ENCODE measurements at places on chromosomes 4 and X. TPM values are rescaled to one million over a fixed set of nuclear protein-coding genes. Genes with fewer than 3 reads are reported as not detected.
A peak's percentile ranks its signal among the peaks of the same experiment; 100 is the strongest.

DNA sequence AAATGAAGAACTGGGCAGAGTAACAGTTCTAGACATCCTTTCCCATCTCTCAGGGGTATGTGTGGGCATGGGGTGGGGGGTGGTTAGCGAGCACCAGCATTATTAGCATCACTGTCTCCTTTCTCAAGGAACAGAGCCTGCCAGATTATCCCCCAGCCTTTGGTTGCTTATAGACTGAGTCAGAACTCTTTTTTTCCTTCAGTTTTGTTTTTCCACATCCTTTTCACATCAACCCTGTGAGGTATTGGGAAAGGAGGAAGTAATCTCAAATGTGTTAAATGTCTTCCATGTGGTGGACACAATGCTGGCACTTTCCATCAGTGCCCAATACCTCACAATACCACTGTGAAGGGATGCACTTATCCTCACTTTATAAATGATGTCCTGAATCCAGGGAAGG is 3.1 kb upstream of the FGF16 start:
- no peak for DNase-seq

DNA sequence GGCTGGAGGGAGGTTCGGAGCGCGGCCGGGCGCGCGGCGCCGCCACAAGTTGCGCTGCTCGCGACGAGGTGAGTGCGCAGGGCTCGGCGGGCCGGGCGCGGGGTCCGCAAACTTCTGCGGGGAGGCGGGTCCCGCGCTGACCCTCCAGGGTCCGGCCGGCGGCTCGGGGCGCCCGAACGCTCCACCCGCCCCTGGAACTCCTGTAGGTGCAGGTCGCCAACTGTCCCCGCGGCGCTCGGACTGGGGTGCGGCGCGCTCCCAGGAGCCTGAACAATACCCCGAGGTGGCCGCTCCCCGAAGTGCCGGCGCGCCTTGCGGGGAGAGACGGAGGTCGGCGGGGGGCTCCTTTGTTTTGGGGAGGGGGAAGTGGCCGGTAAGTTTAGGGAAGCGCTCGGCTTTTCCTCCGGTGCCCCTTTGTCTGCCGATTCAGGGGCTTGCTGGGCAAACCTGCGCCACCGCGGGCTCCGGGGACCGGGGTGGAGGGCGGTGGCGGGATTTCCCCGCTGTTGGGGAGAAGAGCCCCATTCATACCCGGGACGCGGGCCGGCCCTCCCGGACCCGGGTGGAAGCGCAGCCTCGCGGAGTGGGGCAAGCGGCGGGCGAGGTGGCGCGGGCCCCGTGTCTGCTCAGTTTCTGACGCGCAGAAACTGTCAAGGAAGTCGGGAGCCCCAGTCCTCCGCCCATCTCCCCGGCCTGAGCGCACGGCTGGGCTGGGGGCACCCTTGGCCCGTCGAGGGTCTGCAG is 694 bp downstream of the TBL1X start:
- no peak for DNase-seq

GRCh38 chrX:110331444-110332030 is 13.7 kb upstream of the AMMECR1 start:
- no peak for DNase-seq

GRCh38 chr4:134888156-134888555 is 686.6 kb upstream of the PABPC4L start:
- no peak for DNase-seq

DNA sequence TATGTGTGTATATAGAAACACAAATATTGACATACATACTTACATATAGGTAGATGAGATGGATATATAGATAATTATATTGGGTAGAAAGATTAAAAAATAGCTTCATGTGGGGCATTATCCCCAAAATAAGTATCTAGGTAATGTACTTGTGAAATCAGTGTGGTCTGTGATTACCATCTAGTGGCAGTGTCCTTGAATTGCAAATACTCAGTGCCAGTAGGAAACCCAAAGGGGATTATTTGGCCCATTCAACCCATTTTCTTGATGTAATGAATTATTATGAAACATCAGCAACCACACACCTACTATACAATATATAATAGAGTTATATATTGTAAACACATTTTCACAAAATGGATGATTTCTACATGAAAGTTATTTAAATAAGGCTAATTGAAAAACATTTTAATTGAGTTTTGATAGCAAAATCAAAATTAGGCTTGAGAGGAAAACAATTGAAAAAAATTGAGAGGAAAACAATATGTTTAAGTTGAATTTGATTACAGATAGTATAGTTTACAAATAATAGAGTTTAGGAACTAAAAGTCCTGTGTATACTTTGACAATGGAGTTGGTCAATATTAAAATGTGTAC is 389.4 kb downstream of the GALNTL6 start:
- DNase-seq: no peak

DNA sequence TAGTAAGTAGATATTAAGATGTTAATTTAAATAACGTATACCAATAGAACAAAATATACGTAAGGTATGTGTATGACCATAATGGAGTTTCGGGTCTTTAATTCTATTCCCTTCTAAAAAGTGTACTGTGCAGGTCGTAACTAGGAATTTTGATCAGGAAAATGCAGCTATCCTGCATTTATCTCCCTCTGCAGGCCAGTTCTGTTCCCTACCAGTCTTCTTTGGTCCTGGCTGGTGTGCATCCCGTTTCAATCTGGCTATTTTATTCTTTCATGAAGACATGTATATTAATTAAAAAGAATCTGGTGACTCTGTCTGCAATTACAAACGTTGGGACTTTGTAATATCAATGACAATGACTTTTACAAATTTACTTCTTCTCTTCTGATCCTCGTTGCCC is 534.1 kb upstream of the AADAT start:
- DNase-seq: no peak

GRCh38 chr4:794900-795725 is 30.8 kb downstream of the CPLX1 start:
- DNase-seq: no peak

- no peak for DNase-seq
Observed at GRCh38 chr4:23269566-23269965, 576.8 kb downstream of the GBA3 start.

GRCh38 chr4:22099896-22100295 is 151.3 kb upstream of the KCNIP4 start:
- no peak for DNase-seq

DNA sequence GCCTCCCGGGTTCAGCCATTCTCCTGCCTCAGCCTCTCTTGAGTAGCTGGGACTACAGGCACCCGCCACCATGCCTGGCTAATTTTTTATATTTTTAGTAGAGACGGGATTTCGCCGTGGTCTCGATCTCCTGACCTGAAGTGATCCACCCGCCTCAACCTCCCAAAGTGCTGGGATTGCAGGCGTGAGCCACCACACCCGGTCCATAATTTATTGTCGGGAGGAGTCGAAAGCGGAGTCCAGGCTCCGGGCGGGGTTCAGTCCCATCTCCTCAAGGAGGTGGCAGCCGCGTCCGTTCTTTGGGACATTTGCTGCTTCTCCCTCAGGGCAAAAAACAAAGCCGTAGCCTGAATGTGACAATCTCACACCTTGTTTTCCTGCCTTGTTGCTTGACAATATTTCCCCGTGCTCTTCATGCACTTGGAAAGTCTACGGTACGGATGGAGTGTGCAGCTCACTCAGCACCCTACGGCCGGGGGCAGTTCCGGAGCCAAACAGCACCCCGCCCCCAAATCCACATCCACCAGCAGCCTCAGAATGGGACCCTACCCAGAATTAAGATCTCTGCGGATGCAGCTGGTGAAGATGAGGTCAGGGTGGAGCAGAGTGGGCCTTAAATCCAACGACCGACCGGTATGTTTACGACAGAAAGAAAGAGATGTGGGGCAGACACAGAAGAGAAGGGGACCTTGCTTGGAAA is 9.6 kb downstream of the GTPBP6 start:
- DNase-seq: no peak

DNA sequence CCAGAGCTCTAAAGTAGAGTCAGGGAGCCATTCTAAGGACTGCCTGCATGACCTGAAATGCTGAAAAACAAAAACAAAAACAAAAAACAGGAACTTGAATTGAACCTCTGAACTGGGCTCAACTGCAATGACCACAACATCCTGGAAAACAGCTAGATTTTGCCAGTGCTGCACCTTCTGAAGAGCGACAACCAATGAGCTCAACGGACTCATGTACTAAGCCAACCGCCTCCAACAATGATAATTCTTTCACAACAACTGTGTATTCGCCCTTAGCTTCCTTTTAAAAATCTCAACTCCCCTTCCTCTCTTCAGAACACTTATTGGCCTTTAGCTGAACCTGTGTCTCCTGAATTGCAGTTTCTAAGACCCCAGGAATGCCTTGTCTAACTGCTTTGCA is 69.8 kb downstream of the HAUS3 start:
- no peak for DNase-seq

GRCh38 chr4:170772429-170772828 is 682.7 kb upstream of the AADAT start:
- no peak for DNase-seq

DNA sequence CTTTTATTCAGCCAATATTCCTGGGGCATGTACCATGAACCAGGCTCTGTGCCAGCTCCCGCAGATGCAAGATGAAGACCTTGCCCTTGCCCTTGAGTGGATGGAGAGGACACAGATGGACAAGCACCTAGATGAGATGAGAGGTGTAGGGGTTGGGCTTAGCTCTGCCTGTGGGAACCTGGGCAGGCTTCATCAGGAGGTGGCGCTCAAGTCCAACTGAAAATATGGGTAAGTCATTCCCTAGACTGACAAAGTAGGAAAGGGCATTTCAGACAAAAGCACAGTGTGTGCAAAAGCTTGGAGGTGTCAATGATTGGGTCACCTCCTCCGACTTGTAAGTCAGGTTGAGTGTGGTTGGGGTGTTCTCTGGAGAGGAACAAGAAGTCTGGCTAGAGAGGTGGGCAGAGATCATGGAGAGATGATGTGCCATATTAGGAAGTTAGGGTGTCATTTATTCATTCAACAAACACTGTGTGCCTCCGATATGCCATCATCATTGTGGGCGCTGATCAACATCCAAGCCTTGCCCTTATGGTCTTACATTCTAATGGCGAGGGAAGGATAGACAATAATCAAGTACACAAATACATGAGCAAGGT is 64.6 kb downstream of the ANAPC4 start:
- DNase-seq: peak; percentile 18

GRCh38 chrX:155956649-155957048 is 40.8 kb upstream of the IL9R start:
- no peak for DNase-seq

DNA sequence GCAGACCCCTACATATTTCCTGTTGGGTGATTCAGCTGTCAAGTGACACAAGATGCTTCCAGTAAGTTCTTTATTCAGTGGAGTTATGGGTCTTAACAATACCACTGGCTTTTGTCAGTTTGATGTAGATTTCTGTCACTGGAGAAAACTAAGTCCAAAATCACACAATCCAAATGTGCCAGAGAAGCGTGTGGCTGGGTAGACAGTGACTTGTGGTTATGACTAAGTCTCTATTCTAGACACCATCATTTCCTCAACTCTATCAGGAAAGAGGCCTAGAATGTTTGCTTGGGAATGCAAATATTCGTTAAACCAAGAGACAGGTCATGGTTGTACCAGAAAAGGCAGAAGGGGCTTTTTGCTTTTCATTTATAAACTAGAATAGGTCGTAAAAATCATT is 54.4 kb upstream of the HS3ST1 start:
- no peak for DNase-seq

GRCh38 chr4:5995901-5996623 is 22.2 kb downstream of the C4orf50 start:
- DNase-seq: peak; percentile 82

DNA sequence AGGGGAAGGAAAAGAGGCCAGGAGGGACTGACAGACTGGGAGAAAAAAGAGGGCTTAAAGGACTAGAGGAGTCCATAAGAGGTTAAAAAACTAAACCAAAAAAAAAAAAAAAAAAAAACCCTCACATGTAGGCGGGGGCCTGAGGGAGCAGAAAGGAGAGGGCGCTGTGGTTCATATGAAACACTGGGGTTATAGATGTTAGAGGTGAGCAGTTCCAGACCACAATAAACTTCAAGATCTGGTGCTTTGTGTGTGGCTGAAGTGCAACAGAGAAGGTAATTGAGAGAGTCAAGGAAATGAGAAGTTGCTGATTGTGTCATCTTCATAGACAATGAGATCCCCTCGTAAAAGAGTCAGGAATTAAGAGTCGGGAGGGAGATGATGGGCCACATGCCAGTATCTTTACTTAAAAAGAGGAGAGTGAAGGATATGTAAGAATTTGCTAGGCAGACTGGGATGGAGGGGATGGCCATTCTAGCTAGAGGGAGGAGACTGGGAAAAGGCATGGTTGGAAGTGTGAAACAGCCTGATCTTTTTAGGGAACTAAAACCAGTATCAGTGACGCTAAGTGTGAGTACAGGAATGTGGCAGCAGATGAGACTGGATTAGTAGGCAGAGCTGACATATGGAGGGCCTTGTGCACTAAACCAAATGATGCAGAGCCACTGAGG is 18.4 kb upstream of the OGT start:
- no peak for DNase-seq

DNA sequence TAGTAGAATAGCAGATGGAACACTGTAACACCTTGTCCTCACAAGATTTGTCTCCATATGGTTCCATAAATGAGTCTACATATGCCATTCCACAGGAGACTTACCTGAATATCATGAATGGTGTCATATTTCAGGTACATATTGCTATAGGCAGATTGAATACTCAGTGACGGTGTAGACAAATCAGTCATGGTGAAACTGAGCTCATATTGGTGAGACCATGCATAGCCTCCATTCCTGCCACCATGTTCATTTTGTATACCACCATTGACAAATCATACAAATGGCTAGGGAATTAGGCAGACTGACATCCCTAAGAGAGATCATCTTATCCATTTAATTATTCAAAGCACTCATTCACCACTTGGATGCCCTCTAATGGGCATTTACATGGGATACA is 38.0 kb upstream of the SPP1 start:
- DNase-seq: no peak

- no peak for DNase-seq
Observed at GRCh38 chrX:29172880-29173279, 585.6 kb downstream of the IL1RAPL1 start.

DNA sequence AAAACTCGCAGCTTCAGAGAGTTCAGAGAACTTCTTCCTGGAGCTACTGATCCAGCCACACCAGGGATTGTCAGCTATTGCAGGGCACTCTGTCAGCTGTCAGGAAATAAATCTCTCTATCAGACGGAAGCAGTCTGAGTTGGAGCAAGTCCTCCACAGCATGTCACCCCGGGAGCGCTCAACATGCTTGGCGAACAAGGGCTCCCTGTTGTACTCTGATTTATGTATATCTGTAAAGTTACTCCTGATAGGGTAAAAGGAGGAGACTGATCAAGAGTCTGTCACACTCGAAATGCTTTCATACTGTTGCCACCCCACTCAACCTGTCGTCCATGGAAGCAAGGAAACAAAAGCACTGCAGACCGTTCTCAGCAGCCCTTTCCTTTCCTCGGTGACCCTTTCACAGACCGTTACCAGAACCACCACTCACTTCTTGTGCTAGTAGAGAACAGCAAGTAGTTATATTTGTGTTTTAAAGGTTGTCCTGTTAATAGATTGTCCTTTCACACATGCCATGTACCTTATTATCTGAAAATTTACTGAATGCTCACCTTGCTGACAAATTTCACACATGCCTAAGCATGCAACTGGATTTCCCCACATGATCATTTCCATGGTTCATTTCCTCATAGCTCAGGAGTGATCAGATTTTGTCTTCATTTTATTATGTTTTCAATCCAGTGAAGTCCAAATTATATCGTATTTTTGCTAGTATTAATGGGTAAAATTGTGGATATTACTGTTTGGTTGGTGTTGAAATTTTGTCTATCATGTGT is 2108.9 kb upstream of the TENM3 start:
- no peak for DNase-seq

Gene PARM1
- 27.5 TPM for total RNA-seq

Gene PDHA2
- not detected for total RNA-seq

Gene DUSP9
- total RNA-seq: 0.39 TPM

Gene SOWAHB
- not detected for total RNA-seq

Gene MAGEA9B
- total RNA-seq: not detected

Gene CLGN
- not detected for total RNA-seq

Gene MEPE
- not detected for total RNA-seq

Gene DDX53
- not detected for total RNA-seq
